MV-4-11 (cell line): ENCODE measurements at places on chromosomes 11 and 22.
A peak's percentile ranks its signal among the peaks of the same experiment; 100 is the strongest.

GRCh38 chr22:44409974-44410316 lies 88.1 kb downstream of the RTL6 start:
- no peak for DNase-seq

GRCh38 chr11:111417011-111417765 lies 38.1 kb upstream of the POU2AF1 start:
- DNase-seq: no peak

GRCh38 chr11:79090191-79090705 lies 350.6 kb downstream of the TENM4 start:
- no peak for DNase-seq

- DNase-seq: no peak
These were observed 768.4 kb downstream of the JRKL start for GRCh38 chr11:97158243-97158642.

DNA sequence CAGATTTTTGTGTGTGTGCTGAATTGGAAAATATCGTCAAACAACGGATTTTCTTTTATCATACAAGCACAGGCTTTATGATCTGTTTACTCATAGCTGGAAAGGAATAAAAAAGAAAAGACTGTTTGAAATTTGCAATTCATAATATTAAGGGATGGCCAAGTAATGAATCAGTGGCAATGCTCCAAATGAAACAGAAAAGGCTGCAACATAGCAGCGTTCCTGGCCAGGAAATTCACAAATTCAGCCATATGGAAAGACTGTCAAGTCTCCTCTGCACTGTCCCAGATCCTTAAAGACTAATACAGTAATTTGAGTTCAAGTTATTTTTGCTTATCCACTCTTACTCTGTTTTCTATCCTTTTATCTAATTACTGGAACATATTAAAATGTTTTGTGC lies 98.2 kb downstream of the MSANTD4 start:
- no peak for DNase-seq

DNA sequence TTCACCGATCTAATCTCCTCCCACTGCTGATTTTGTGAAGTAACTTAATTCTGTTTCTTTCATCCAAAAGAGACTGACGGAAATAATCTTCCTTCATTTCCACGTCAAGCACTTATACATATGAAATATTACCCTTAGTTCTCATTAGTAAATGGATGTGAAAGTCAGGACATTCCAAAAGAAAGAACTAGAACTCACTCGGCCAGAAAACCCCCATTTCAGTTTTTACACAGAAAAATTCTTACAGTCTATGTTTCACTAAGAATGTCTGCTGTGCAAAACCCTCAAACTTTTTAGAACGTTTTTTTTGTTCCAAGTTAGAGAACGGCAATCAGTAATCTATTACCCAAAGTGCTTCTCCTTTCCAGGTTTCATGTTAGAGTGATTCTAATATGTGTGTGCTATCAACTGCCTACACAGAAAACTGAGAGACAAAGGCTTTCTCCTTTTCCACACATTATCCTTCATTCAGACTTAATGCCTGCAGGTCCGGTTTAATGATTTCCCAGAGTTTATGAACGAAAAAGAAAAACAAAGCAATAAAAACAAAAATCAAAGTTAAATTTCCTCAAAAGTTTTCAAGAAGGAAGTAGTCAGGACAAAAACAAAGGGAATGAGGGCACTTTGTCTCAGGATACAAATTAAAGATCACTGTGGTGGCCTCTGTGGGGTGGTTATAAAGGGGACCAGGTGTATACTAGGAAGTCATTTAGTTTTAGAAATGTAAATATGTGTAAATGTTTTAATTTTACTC lies 11.3 kb upstream of the SESN3 start:
- peak; percentile 33 for DNase-seq

- DNase-seq: peak; percentile 90
These were observed 793.7 kb upstream of the LRRC4C start for GRCh38 chr11:42253156-42253555.

DNA sequence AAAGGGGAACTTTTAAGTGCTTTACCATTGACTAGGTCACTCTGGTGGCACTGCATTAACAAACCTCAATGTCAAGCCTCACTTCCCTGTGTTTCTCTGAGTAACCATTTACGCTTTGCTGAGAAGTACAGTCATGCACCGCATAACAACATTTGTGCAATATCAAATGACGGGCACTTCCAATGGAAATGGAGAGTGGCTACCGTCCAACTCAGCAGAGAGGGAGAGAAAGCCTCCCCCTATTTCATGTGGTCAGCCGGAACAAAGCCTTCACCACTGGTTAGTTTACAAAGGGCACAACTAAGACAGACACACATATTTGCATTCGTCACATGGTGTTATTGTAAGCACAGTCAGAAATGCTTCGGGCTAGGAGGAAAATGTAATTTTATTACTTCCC lies 117.3 kb downstream of the RASSF10 start:
- DNase-seq: peak; percentile 97

DNA sequence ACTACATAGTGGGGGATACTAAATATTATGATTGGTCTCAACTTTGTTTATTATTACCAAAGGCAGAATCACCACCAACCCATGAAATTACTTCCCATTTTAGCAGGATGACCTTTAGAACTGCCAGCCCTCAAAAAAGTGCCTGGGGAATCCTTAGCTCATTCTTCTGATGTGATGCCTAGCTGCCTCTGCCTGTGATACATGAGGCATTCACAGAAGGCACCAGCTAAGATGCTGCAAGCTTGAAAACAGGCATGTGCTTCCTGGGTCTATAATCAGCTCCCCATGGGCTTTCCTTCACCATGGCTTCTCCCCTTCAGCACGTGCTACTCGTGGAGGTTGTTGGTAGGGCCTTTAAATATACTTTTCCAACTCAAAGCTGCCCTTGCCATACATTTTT lies 50.4 kb upstream of the ARHGAP20 start:
- DNase-seq: no peak
